Germinal center (tissue), 1 donor: ENCODE measurements at places on chromosomes 3 and 15.

DNA sequence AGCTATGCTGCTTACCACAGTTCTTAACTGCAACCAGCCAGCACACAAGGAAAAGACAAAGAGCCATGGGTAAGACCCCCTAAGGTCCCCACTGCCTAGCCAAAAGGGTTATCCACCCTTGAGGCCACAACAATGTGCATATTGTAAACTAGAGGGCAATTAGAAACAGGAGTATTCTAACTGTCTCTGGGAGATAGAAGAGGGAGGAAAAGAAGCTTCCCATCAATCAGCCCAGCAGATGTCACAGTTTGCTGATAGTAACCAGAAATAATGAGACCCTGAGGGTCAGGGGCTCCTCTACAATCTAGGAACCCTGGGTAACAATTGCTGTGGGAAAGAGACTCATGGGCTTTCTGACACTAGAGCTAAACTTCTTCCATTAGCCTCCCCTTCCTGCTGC is 20.6 kb upstream of the IFT57 start:
- DNase-seq, result no peak

GRCh38 chr3:99413504-99413903 is 224.9 kb upstream of the COL8A1 start:
- DNase-seq, result no peak

DNA sequence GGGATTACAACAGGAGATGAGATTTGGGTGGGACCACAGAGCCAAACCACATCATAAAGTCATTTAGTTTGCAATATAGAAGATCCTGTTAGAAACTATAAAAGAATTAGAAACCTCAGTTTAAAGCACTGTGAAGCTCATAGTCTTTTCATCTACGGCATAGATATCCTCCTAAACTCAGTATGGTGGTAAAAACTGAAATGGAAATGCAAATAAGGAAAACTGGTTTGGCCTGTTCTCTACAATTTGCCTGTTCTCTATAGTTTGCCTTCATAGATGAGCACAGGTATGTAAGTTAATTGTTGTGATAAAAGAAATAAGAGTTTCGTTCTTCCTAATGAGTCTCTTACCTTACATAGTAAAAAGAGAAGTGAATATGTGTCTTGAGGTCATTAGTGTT is 331.6 kb upstream of the ARL6 start:
- DNase-seq, result no peak

GRCh38 chr3:103218146-103218545 is 783.3 kb downstream of the ZPLD1 start:
- DNase-seq, result no peak

DNA sequence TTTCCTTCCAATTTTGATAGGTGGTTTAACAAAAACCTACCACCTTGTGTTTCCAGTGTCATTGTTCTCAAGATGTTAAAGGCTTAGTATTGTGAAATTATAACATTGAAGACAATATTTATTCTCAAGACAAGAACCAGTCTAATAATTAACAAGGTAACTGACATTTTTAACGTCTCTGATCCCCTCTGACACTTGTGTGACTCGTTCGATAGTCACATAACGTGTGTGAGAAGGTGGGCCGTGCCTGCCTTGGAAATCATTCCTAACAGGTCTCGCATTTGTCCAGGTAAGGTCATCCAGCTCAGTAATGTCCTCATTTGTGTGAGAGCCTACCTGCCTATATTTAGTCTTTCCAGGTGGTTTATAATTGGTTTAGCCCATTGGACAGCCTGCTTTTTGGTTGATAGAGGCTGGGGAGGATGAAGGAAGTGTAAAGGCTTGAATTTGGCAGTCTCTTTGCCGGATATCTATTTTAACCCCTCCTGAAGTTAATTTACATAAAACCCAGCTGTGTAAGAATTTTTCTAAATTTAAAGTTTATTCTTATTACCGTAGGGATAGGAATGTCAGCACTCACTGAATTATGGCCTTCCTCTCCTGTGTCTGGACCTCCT is 94.4 kb downstream of the AKAP13 start:
- peak; percentile 58 for DNase-seq

DNA sequence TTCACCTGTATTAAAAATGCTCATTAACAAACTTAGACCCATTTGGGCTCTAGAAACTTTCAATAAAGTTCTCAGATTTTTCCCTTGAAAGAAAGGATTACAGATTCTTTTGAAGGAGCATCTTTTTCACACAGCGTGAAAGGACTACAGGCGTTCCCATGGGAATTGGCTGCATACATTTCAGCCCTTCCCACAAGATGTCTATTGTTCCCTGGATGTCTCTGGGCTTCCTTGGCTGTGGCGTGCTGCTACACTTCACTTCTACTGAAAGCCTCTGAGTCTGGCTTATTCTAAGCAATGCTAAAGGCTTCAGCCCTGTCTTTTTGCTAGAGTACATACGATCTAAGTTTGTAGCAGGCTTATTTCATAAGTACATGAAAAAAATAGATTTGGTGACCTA is 1.4 kb downstream of the VEPH1 start:
- no peak for DNase-seq

DNA sequence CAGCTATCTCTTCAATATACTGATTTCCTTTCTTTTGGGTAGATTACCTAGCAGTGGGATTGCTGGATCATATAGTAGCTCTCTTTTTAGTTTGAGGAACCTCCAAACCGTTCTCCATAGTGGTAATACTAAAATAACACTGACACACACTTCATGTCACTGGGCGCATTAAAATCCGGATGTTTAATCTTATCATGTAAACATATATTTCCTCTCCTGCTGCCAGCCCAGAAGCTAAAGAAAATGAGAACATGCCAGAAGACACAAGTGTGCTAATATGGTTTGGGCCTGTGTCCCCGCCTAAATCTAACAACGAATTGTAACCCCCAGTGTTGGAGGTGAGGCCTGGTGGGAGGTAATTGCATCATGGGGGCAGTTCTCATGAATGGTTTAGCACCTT is 23.6 kb upstream of the KCNMB2 start:
- no peak for DNase-seq

GRCh38 chr3:184524981-184525336 is 36.6 kb upstream of the EPHB3 start:
- no peak for DNase-seq

GRCh38 chr3:42805141-42805821 is 991 bp upstream of the HIGD1A start:
- peak; percentile 10 for DNase-seq

DNA sequence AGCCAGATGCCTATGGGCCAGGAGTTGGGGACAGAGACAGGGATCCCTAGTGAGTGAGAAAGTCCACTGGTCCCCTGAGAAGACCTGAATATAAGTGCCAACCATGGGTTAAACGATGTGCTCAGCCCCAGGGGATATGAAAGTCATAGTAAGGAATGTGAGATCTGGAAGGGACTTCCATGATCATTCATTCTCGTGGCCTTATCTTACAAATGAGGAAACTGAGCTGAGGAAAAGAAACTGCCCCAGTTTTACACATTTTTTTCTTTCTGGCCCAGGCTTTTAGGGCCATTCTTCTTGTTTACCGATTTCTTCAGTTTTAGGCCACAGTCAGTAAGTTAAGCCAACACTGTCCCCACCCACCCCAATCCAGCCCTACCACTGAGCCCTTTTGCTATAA is 11.1 kb downstream of the CD80 start:
- DNase-seq, result no peak

DNA sequence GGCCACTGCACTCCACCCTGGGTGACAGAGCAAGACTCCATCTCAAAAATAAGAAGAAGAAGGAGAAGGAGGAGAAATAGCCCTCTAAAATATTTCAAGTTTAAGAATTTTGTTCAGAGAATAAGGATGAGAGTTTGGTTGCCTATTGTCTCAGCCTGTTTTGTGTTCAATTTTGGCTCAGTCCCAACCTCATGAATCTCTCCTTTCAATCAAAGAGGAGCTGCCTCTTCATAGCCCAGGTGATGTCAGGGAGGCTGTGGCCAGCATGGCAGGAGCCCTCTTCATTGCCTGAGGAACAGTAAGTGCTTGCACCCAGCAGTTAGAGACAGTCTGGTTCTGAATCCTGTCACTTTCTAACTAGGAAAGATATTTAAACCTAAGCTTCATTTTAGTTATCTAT is 55.0 kb downstream of the BDH1 start:
- no peak for DNase-seq

DNA sequence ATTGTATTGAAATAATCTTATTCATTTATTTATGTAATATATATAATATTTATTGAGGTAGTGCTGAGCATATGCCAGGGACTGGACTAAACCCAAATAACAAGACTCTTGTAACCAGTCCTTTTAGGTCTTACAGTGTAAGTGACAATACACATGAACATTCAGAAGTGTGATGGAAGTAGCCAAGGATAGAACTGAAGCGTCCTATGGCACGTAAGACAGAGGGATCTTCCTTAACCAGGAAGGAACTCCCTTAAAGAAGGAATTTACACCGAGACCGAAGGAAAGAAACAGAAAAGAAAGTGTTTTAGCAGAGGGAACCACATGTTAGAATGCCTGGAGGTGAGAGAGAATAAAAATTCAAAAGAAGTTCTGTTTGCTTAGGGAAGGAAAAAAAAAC is 23.6 kb upstream of the CLDN1 start:
- no peak for DNase-seq

DNA sequence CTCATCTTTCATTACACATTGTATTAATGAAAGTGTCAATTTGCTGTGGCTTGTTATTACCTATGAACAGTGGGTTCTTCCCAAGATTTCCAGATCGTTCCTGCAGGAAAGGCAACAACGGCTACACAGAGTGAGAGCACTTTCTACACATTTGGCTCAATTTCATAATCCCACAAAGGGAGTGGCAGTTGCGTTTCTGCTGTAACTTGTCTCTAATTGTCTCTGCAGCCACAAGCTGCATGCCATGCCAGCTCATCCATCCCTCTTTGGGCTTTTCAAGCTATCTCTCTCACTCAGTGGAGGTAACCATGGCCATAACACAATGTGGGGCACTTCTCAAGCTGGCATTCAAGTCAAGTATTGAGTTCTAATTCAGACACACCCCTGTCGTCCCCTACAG is 27.7 kb upstream of the CPNE4 start:
- no peak for DNase-seq

DNA sequence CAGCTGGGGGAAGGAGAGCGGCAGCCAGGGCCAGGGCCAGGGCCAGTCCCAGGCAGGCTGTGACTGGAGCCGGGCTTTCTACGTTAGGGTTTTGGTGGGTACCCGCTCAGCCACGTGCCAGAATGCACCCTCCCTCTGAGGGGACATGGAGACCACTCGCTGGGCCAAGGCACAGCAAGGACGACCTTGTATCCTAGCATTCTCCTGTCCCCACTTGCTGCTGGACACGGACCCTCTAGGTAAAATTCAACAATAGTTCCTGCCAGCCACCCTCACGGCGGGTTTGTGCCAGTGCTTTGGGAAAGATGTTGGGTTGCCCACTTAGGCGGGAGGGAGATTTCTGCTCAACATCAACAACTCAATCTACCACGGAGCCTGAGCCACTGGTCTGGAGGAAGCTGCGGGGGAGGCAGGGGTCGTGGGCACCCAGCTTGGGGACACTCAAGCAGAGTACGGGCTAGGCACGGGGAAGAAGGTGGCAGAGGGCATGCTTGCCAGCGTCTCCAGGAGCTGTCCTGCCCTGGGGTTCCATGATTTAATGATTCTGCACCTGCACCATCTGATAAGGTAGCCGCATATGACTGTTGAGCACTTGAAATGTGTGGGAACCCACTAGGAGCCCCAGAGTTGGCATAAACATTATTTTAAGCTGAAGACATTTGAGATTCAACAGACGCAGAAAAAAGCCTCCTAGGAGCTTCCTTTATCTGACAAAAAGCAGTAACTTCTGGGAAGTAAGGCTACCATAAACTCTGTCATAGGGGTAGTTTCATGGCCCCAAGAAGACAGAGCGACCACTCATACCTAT is 22.5 kb upstream of the C15orf39 start:
- no peak for DNase-seq

DNA sequence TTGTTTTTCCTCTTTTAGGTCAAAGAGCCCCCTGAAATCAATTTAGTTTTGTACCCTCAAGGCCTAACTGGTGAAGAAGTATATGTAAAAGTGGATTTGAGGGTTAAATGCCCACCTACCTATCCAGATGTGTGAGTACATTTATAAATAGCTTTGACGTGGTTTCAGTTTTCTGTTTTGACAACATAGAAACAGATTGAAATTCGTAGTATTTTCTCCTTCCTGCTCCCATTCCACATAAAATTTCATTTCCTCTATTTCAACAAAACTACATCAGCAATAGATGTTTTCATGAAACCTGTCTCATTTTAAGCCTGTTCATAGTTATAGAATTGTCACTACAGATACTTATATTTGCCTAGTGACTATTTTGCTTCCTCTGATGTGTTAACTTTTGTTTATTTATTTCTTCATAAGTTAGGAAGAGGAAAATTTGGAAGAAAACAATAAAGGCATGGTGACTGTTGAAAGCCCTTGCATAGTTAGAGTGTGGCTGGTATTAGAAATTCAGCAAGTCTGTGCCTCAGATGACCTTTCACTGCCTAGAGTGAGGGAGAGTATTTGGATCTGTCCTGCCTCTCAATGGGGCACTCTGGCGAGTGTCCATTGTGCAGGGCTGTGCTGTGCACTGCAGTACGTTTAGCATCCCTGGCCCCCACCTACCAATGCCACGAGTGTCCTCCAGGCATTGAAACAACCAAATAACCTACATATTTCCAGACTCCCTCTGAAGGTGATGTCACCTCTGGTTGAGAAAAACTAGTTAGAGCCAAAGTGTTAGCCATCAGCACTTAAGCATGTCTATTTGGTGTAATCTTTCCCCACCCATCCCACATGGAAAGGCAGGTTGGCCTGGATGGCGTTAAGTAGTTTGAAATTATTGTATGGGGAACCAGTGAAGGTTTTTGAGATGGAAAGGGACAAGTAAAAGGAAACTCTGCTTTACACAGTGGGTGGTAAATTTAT is 5.9 kb downstream of the EIF2AK4 start:
- DNase-seq, result no peak

DNA sequence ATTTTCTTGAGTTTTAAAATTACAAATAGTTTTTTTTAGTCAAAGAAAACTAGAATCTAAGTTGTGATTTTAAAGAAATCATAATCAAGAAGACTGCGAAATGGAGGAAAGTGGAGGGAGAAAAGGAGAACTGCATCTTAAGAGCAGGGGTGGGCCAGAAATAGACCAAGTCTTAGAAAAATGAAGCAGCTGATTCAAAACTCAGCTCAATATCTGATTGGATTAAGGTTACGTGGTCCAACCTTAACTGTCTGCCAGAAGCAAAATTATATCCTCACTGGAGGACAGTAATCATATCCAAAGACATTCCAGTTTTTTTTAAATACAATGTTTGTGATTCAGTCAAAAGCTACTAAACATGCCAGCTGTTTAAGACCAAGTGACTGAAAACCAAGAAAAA is 41.4 kb downstream of the CHSY1 start:
- DNase-seq, result no peak

- peak; percentile 64 for DNase-seq
These were observed 768 bp downstream of the UBXN7 start for GRCh38 chr3:196431181-196432136.

DNA sequence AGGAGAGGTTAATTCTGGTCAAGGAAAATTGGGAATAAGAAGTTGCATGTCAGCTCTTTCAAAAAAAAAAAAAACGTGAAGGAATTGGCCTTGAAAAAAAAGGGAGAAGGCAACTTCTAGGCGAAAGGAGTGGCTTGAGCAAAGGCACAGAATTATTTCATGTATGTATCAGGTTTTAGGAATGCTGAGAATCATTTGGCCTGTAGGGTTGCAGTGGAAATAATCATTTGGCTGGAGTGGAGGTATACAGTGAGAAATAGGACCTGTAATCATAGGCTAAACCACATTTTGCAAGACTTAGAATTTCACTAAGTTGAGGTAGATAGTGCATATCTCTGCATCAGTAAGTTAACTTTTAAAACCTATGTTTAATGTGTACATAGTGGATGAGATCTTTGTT is 54.9 kb downstream of the EPHA6 start:
- no peak for DNase-seq
